ENCODE measurements at places on chromosomes 5 and 9.

DNA sequence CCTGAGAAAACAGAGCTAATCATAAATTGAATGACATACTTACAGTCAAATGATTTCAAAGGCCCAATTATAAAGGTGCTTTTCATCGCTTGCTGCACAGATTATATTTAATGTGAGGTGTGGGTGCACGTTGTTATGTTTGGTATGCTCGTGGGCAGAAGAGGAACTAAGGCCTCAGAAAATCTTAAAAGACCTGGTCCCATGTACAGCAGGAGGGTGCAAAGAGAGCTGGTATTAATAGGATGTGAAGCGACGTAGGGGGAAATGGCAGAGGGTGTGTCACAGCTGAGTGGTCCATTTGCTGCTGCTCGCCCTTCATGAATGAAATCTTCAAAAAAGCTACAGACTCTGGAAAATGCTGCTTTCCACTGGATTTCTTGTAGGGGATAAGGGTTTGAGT, 40.5 kb upstream of the IFNK start:
- DNase-seq: no peak

DNA sequence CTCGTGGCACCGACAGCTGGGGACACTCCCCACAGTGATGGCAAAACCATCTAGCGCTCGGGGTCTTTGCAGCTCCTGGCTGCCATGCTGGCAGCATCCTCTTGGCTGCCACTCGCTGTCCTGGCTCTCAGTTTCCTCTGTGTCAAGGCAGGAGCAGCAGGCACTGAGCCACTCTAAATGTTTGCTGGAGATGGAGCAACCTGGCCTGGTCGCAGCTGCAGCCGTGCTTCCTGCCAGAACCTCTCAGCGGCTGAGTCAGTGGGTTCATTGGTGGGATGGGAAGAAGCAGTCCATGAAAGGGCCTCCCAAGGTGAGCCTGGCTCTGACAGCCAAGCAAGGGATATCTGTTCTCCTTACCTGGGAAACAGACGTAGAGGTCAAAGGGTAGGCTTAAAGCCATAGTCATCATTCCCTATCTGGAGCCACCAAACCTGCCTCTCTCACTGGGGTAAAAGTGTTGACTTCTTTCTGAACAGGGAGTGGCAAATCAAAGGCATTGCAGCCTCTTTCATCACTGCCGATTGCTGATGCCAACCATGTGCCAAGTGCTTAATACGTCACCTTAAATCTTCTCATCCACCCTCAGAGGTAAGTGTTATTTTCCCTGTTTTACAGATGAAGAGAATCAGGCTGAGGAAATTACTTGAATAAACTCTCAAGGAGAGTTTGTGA, 304.8 kb upstream of the ZNF462 start:
- no peak for DNase-seq

DNA sequence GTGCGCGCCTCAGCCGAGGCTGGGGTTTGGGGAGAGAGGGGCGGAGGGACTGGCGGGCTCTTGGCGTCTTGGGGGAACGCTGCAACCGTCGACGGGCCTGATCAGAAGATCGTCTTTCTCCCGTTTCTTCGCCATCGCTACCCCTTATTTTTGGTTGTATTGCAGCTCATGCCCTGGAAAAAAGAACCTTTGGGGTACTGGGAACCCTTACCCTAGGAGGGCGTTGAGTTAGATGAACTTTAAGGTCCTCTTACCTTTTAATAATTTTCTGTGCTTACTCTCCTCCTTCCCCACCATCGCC, 719 bp downstream of the PAIP2 start:
- peak; percentile 68 for DNase-seq

DNA sequence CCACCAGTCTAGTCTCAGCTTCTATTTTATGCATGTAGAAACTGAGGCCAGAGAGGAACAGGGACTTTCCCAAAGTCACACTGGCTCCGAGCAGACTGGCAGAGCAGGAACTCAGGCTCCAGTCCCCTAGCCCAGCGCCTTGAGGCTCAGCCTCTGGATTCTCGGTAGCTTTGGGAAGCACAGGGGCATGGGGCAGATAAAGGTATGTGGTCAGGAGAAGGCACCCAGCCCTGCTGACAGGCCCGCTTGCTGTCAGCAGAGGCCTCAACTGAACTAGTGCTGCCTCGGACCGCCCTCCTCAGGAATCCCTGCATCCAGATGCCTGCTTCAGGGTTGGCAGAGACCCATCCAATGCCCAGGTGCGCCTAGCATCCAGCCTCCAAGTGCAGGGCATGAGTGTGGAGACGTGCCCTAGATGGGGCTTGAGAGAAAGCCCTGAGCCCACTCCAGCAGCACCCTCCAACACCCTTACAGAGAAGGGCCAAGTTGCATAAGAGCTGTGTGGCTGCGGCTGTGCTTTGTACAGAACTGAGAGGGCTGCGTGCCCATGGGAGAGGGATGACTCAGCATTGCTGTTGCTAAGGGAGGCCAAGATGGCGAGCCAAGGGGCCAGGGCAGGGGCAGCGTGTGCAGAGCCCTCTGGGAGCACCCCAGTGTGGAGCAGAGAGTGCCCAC, 168.6 kb downstream of the MACROH2A1 start:
- DNase-seq: no peak

DNA sequence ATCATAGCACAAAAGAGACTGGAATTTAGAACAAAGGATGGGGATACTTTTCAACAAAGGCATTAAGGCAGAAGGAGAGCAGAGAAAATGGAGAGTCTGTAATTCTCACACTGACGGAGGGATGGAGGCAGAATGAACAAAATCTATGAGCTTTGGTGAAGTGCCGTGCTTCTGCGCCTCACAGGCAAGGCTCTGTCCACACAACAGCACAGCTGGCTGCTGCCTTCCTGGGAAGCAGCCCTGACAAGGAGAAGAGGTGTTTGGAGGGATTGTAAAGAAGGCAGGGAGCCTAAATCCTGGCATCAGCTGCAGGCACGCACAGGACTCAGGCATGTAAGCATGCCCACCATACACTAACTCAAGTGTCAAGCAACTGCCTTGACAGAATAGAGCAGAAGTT, 485.2 kb upstream of the KIF2A start:
- no peak for DNase-seq

DNA sequence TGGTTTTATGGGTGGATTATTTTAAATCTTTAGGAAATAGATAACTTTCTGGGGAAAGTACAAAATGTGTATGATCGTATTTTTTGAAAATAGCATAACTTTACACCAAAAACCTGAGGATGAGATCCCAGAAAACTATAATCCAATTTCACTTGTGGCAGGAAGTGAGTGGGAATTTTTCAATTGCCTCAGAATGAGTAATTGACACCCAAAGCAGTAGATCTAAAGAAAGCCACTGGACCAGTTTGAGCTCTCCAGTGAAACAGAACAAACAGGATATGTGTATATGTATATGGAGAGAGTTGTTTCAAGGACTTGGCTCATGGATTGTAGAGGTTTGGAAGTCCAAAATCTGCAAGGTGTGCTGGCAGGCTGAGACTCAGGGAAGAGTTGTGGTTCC, 109.2 kb upstream of the SHB start:
- DNase-seq: no peak

DNA sequence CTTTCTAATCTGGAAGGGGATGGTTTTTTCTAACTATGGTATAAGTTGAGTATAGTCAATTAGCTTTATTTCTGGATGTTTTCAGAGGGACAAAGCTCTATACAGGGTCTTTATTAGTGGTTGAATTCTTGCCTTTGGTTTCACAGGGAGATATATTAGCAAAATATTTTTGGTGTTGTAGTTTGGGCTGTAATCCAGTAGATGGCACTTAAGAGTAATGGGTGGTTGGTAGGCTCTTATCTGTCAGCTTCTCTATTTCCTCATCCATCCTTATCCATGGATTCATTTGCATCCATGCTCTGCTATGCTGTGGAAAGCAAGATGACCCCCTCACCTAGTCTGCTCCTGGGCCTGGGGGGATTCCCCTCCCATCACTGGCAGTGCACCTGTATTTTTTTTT, 363.6 kb upstream of the CYLC2 start:
- DNase-seq: no peak

DNA sequence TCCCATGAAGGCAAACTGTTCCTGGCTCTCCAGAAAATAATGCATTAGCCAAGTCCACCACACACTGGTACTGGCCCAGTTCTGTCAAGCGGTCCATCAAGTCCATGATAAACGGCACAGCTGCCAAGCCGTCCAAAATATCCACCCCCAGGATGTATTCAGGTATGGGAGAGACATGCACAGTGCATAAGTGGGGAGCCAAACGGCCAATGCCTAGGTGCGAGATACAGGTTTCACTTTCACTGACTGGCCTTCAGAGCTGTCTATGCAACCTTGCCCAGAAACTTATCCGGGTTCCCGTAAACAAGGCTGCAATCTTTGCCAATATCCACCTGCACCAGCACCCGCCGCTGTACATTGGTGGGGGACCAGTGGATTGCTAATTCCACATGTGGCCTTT, 795.8 kb downstream of the EFNA5 start:
- DNase-seq: no peak

- no peak for DNase-seq
Measured at GRCh38 chr5:56099346-56099745, 104.6 kb upstream of the IL6ST start.

- DNase-seq: no peak
Measured at GRCh38 chr5:150309101-150309885, 6.6 kb upstream of the ARSI start.

GRCh38 chr5:160957312-160957861, 105.4 kb upstream of the ATP10B start:
- DNase-seq: no peak

DNA sequence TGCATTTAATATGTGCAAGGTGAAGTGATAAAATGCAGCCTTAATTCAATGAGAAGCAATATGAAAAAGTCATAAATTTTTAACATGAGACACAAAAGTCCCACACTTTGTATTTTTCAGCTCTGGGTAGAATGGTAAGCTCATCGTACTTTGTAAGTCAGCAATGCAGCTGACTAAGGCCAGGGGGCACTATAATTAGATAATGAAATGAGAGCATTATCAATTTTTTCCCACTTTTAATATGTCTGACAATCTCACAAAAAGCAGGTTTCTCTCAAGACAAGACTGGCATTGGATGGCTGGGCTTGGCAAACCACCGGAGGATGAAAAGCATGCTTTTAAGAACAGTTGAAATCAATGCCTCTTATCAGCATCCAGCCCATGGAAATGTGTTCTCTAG, 162.8 kb downstream of the FAM174A start:
- no peak for DNase-seq

GRCh38 chr9:135516132-135516860, 4.9 kb upstream of the LCN1 start:
- DNase-seq: no peak

GRCh38 chr5:67190861-67191260, 5.7 kb downstream of the CD180 start:
- no peak for DNase-seq

- peak; percentile 31 for DNase-seq
Measured at GRCh38 chr9:33852216-33852826, 35.4 kb downstream of the UBE2R2 start.

DNA sequence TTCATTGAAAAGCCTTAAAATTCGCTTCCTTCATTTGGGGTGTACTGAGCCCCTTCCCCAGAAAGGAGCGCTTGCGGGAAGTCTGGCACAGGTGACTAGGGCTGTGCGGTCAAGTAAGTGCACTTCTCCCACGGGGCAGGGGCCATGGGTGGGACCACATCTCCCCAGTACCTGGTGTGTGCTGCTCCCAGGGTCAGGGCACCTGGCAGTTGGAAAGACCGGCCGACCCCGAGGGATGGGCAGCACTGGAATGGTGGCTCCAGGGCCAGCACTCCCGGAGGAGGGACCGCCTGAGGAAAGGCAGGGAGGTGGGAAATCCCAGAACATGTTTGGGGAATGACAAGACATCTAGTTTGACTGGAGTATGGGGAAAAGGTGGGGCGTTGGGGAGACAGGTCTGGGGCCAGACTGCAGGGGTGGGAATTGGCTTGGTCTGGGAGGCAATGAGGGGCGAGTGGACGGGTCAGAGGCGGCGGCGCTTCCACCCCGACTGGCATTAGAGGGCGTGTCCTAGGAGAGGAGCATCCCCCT, 727 bp upstream of the GLIPR2 start:
- no peak for DNase-seq

DNA sequence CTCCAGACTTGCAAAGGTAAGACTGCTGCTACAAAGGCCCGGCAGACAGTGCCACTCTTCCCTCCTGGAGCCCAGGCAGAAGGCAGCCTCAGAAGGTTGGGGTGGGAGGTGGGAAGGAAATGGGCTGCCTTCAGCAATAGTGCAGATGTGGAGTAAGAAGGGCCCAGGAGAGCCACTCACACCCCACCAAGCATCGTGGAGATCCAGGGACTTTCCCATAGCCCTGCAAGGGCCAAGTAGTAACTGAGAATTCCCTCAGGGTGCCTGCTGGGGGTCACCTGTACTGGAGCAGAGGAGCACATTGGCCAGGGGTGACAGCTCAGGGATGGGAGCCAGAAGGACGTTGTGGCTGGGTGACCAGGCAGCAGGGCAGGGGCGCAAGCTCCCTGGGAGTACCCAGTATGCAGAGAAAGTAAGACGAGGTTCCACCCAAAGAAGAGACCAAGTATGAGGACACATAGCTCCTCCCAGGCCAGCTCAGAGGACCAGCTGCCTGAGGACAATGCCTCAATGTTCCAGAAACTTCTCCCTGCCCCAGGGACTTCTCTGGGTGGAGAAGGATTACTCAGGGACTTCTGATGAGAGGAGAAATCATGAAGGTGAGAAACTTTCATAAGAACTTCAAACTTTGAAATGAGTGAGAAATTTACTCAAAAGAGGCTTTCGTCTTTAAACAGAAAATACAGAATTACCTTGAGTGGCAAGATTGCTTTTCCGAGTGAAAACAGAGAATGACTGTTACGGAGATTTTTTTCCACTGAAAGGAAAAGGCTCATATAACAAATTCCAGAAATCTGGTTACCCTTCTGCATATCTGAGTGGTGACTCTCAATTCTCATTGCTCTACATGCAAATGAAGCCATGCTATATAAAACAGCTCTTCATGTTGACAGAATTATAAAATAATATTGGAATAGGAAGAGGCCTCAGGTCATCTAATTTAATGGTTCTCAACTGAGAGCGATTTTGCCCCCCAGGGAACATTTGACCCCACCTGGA, 87.9 kb upstream of the TRIO start:
- no peak for DNase-seq

- no peak for DNase-seq
Measured at GRCh38 chr9:27368316-27368985, 71.5 kb upstream of the EQTN start.

- DNase-seq: no peak
Measured at GRCh38 chr5:53482717-53483638, 2.5 kb downstream of the FST start.

- DNase-seq: no peak
Measured at GRCh38 chr5:149264439-149265067, 7.1 kb upstream of the AFAP1L1 start.

DNA sequence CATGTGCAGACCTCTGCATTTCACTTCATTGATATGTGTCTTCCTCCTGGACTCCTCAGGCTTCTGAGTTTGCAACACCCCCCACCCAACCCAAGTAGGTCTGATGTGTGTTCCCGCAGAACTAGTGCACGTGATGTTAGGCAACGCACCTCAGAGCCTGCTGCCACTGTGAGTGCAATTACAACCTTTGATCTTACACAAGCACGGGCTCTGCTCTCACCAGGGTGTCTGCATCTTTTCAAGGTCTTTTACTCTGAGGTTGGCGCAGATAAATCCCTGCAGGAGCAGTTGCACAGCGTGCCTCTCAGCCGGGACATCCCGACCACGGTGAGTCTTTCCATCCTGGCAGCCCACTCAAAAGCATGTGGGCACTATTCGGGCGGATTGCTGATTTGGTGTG, 80.1 kb downstream of the EGFLAM start:
- no peak for DNase-seq

- no peak for DNase-seq
Measured at GRCh38 chr5:76470976-76471375, 67.9 kb downstream of the IQGAP2 start.

All from stimulated activated CD8-positive, alpha-beta memory T cell treated with anti-CD3 and anti-CD28 coated beads, Interleukin-12 subunit alpha, Interleukin-12 subunit beta, amount 100 ng/mL, for 1 hour (primary cell).